Progenitor cell of endocrine pancreas (in vitro differentiated cells): ENCODE measurements at places on chromosomes 2 and 18.

GRCh38 chr2:232113821-232114220, 152.3 kb downstream of the DIS3L2 start:
- DNase-seq: no peak
- H3K27me3 ChIP-seq: no peaks in the 10 kb centered on the region
- no peak overlapping the region for H3K27ac ChIP-seq
- H3K36me3 ChIP-seq: no peaks in the 10 kb centered on the region
- no peak overlapping the region for H3K4me3 ChIP-seq

- H3K4me1 ChIP-seq: no peaks in the 10 kb centered on the region
- no peak overlapping the region for H3K27ac ChIP-seq
Measured at GRCh38 chr2:35428548-35428947, 927.0 kb upstream of the CRIM1 start.

GRCh38 chr2:57497489-57498096, 549.0 kb upstream of the VRK2 start:
- H3K4me1 ChIP-seq: peaks cover 7% of the 10 kb centered on the region
- no peaks in the 10 kb centered on the region for H3K36me3 ChIP-seq
- H3K4me3 ChIP-seq: no peak overlapping the region
- H3K27ac ChIP-seq: peak overlapping the region; percentile 53
- peak; percentile 24 for DNase-seq
- no peaks in the 10 kb centered on the region for H3K27me3 ChIP-seq

- H3K4me1 ChIP-seq: no peaks in the 10 kb centered on the region
- H3K27me3 ChIP-seq: peaks cover 11% of the 10 kb centered on the region
Measured at GRCh38 chr2:235218486-235218907, 266.7 kb downstream of the SH3BP4 start.

- no peak overlapping the region for H3K27ac ChIP-seq
- no peaks in the 10 kb centered on the region for H3K4me1 ChIP-seq
- H3K27me3 ChIP-seq: no peaks in the 10 kb centered on the region
- H3K4me3 ChIP-seq: no peak overlapping the region
- DNase-seq: no peak
- peaks cover 11% of the 10 kb centered on the region for H3K36me3 ChIP-seq
Measured at GRCh38 chr2:202695166-202695565, 60.4 kb downstream of the FAM117B start.

DNA sequence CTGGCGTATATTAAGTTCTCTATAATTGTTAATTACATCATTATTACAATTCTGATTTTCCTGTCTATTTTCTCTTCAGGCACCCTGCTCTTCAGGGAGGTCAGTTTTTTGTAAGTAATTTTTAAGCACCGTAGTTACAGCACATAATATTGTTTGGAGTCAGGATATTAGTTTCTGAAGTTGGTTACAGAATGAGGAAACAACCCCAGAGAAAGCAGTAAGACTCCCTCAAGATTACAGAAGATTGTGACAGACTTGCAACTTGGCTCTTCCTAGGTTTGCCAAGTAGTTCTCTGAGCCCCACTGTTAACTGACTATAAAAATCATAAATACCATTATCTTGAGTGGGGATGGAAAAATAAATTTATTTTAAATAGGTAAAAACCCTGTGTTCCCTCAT, 921 bp downstream of the RPE start:
- peaks cover 13% of the 10 kb centered on the region for H3K4me1 ChIP-seq
- no peaks in the 10 kb centered on the region for H3K27me3 ChIP-seq
- DNase-seq: no peak

DNA sequence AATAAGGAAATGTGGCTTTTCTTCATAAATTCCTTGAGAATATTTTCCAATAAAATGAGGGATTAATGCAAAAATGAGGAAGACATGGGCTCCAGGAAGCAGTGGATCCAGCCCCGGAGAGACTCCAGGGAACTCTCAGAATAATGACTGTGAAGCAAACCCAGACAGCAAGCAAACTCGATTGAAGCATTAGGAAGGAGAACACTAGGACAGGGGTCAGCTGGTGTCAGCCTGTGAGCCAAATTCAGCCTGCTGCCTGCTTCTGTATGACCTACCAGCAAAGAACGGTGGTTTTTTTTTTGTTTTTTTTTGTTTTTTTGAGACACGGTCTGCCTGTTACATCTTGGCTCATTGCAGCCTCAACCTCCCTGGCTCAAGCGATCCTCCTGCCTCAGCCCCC, 274.3 kb upstream of the FBXO11 start:
- H3K4me1 ChIP-seq: peaks cover 3% of the 10 kb centered on the region
- no peak for DNase-seq
- H3K4me3 ChIP-seq: no peak overlapping the region
- no peaks in the 10 kb centered on the region for H3K27me3 ChIP-seq

- H3K27me3 ChIP-seq: peaks cover 3% of the 10 kb centered on the region
- H3K36me3 ChIP-seq: no peaks in the 10 kb centered on the region
- H3K4me3 ChIP-seq: no peak overlapping the region
- H3K4me1 ChIP-seq: peaks cover 5% of the 10 kb centered on the region
Measured at GRCh38 chr2:205789906-205790305, 107.6 kb downstream of the NRP2 start.

DNA sequence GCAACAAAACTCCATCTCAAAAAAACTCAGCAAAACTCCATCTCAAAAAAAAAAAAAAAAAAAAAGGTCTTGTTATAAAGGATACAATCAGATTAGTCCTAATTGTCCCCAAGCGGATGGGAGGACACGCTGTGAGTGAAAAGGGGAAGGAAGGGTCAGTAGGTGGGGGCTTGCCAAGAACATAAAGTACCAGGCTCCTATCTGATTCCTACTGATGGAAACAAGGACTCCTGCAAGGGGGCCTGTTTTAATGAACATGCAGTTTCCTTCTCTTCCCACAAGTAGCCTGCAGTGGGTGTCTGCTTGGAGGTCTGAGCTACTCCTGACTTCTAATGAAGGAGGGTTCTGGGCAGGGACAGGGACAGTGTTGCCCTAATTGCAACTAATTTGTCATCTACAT, 7.9 kb downstream of the SCG2 start:
- peaks cover 35% of the 10 kb centered on the region for H3K27me3 ChIP-seq
- H3K27ac ChIP-seq: no peak overlapping the region
- DNase-seq: no peak
- no peak overlapping the region for H3K4me3 ChIP-seq
- H3K36me3 ChIP-seq: no peaks in the 10 kb centered on the region
- H3K4me1 ChIP-seq: no peaks in the 10 kb centered on the region

DNA sequence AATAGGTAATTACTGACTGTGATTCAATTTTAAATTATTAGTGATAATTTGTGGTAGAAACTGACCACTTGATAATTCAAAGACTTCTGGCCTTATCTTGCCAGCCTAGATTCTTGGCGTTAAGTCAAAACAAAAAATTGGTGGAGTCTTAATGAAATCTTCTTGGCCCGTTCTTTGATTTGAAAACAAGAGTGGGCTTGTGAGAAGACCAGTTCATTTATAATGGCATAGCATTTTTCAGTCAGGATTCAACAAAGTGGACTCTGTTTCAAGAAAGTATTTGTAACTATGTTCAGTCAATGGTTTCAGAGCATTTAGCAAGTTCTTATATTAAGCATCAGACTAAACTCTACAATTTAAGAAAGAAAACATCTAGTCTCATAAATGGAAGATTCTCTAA, 26.0 kb downstream of the ITGA4 start:
- DNase-seq: no peak
- peaks cover 20% of the 10 kb centered on the region for H3K4me1 ChIP-seq
- H3K27ac ChIP-seq: no peak overlapping the region
- peaks cover 47% of the 10 kb centered on the region for H3K27me3 ChIP-seq

- no peaks in the 10 kb centered on the region for H3K27me3 ChIP-seq
- no peak for DNase-seq
- no peak overlapping the region for H3K27ac ChIP-seq
- peaks cover 16% of the 10 kb centered on the region for H3K4me1 ChIP-seq
Measured at GRCh38 chr2:47334356-47335136, 68.4 kb upstream of the MSH2 start.

GRCh38 chr2:72894514-72894913, 7.3 kb downstream of the SPR start:
- H3K27ac ChIP-seq: no peak overlapping the region
- no peak overlapping the region for H3K4me3 ChIP-seq
- DNase-seq: no peak
- H3K27me3 ChIP-seq: peaks cover 49% of the 10 kb centered on the region
- H3K36me3 ChIP-seq: peaks cover 6% of the 10 kb centered on the region

- no peaks in the 10 kb centered on the region for H3K27me3 ChIP-seq
- H3K4me1 ChIP-seq: peaks cover 7% of the 10 kb centered on the region
- DNase-seq: no peak
- no peak overlapping the region for H3K4me3 ChIP-seq
- H3K36me3 ChIP-seq: no peaks in the 10 kb centered on the region
Measured at GRCh38 chr2:36088716-36089328, 266.8 kb upstream of the CRIM1 start.

GRCh38 chr2:57965219-57965618, 81.4 kb upstream of the VRK2 start:
- H3K4me1 ChIP-seq: no peaks in the 10 kb centered on the region
- no peaks in the 10 kb centered on the region for H3K36me3 ChIP-seq
- DNase-seq: no peak
- no peak overlapping the region for H3K4me3 ChIP-seq

DNA sequence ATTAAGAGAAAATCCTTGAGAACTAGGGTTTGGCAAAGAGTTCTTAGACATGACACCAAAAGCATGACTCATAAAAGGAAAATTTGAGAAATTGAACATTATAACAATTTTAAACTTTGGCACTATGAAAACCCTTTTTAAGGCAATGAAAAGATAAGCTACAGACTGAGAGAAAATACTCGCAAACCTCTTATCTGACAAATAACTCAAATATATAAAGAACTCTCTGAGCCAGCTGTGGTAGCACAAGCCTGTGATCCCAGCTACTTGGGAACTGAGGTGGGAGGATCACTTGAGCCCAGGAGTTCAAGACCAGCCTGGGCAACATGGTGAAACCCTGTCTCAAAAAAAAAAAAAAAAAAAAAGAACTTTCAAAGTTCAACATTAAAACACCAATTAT, 70.5 kb downstream of the FAM168B start:
- peaks cover 1% of the 10 kb centered on the region for H3K36me3 ChIP-seq
- DNase-seq: no peak
- H3K27ac ChIP-seq: no peak overlapping the region
- H3K4me3 ChIP-seq: no peak overlapping the region
- peaks cover 8% of the 10 kb centered on the region for H3K27me3 ChIP-seq

DNA sequence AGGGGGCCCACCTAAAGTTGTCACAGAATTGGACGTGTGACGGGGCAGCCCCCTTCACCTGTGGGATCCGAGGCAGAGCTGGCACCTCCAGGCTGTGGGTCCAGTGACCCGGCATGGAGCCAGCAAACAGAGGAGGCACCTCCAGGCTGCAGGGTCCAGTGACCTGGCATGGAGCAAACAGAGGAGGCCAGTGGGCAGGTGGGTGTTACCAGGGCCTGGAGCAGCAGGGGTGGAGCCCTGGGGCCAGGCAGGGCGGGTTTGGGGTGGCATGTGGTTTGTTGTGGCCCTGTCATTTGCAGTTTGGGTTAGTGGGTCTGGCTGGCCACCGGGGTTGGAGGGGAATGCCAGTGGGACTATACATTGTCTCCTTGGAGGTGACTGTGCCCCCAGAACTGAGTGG, 68.2 kb downstream of the HPCAL1 start:
- no peak overlapping the region for H3K4me3 ChIP-seq
- no peaks in the 10 kb centered on the region for H3K36me3 ChIP-seq
- no peak for DNase-seq
- H3K27me3 ChIP-seq: no peaks in the 10 kb centered on the region
- H3K4me1 ChIP-seq: peaks cover 28% of the 10 kb centered on the region

DNA sequence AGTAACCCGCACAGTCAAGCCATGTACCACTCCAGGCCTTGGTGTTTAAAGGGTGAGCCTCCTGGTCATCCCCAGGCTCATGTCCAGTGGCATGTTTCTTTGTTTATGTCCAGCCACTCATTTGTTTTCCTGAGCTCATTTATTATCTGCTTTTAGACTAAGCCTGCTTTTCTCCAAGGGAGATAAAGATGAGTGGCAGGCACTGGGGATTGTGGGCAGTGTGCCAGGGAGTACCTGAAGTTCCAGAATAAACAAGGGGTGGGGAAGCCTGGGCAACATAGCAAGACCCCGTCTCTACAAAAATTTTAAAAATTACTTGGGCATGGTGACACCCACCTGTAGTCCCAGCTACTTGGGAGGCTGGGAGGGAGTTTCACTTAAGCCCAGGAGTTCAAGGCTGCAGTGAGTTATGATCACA, 1.9 kb downstream of the ANXA4 start:
- H3K4me1 ChIP-seq: peaks cover 42% of the 10 kb centered on the region
- H3K36me3 ChIP-seq: peaks cover 23% of the 10 kb centered on the region
- H3K4me3 ChIP-seq: peak overlapping the region; percentile 92
- no peaks in the 10 kb centered on the region for H3K27me3 ChIP-seq

- H3K4me1 ChIP-seq: peaks cover 8% of the 10 kb centered on the region
- no peak for DNase-seq
Measured at GRCh38 chr18:65906621-65907034, 155.8 kb downstream of the CDH7 start.

DNA sequence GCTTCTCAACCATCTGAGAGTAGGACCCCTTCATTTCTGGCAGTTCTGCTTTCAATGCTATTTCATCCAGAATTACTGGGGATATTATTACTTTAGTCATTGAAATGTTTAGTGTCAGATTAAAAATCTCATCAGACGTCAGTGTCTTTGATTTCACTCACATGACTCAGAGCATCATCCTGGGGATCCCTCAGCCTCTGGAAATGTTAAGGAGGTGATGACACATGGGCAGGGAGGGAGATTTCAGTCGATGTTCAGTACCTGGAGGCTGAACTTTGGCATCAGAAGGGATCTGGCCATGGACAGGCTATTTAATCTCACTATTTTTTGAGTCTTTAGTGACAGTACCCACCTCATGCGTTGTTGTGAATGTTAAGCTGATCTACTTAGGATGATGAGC, 39.1 kb downstream of the OSBPL6 start:
- no peaks in the 10 kb centered on the region for H3K27me3 ChIP-seq
- peaks cover 3% of the 10 kb centered on the region for H3K4me1 ChIP-seq
- no peak overlapping the region for H3K4me3 ChIP-seq
- DNase-seq: no peak

- no peak for DNase-seq
- H3K27ac ChIP-seq: no peak overlapping the region
- peaks cover 9% of the 10 kb centered on the region for H3K4me1 ChIP-seq
- H3K36me3 ChIP-seq: no peaks in the 10 kb centered on the region
- no peaks in the 10 kb centered on the region for H3K27me3 ChIP-seq
Measured at GRCh38 chr18:43671431-43671830, 394.1 kb upstream of the SYT4 start.

DNA sequence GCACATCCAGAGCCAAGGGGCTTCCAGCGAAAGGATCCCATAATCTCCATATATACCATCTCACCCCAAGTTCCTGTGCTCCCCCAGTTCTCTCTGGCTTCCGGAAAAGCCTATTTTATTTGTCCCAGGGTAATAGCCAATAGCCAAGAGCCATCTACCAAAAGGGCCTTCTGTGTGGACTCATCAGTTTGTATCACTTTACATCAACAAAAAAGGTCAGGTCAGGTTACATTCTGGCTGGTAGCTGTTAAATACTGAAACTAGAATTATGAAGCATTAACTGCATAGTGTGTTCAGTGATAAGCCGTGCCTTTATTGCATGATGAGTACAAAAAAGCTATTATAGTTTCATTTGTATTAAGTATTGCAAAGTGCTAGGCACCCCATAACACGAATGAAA, 223.7 kb downstream of the IRS1 start:
- DNase-seq: no peak
- no peaks in the 10 kb centered on the region for H3K4me1 ChIP-seq
- H3K4me3 ChIP-seq: no peak overlapping the region
- no peak overlapping the region for H3K27ac ChIP-seq
